ENCODE measurements at places on chromosomes 5 and 9.

DNA sequence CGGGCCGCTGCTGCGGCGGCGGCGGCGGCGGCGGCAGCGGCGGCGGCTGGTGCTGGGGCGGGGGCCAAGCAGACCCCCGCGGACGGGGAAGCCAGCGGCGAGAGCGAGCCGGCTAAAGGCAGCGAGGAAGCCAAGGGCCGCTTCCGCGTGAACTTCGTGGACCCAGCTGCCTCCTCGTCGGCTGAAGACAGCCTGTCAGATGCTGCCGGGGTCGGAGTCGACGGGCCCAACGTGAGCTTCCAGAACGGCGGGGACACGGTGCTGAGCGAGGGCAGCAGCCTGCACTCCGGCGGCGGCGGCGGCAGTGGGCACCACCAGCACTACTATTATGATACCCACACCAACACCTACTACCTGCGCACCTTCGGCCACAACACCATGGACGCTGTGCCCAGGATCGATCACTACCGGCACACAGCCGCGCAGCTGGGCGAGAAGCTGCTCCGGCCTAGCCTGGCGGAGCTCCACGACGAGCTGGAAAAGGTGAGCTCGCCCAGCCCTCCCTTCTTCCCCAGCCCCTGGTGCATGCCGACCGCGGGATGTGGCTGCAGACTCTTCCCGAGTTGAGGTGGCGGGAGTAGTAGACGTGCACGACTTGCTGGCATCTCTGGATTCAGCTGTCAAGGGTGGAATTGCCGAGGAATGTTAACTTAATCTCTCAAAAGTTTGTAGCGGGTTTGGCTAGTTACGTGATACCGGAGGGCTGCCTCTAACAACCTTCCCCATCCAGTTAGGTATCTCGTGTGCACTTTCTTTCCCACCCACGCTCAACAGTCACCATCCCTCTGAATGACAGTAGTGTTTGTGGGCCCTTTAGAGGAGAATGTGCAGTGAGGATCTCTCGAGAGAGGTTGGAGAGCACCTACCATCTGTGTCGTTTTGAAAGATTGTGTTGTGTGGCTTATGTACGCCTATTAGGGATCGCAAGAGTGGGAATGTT, 932 bp downstream of the SLC12A2 start:
- no peak for DNase-seq

- DNase-seq, result no peak
These were observed 71.6 kb downstream of the LRRC70 start for GRCh38 chr5:62650197-62650596.

- no peak for DNase-seq
These were observed 4.2 kb upstream of the PTGES start for GRCh38 chr9:129757045-129757444.

DNA sequence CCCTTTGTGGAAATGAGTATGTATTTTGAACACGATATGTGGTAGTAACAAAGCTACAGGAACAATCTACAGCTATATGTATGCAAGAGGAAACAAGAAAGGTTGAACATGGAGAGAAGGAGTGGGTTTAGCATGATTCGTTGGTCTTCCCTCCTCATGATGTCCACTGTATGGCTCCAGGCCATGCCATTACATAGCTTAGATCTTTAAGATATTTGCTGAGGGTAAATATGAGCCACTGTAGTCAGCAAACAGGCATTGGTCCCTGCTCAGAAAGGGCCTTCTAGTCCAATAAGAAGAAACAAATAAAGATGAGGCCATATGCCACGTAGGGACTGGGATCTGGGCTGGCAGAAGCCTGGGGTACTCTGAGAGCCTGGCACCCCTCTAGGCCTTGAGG, 543.2 kb upstream of the SGCD start:
- DNase-seq, result no peak

DNA sequence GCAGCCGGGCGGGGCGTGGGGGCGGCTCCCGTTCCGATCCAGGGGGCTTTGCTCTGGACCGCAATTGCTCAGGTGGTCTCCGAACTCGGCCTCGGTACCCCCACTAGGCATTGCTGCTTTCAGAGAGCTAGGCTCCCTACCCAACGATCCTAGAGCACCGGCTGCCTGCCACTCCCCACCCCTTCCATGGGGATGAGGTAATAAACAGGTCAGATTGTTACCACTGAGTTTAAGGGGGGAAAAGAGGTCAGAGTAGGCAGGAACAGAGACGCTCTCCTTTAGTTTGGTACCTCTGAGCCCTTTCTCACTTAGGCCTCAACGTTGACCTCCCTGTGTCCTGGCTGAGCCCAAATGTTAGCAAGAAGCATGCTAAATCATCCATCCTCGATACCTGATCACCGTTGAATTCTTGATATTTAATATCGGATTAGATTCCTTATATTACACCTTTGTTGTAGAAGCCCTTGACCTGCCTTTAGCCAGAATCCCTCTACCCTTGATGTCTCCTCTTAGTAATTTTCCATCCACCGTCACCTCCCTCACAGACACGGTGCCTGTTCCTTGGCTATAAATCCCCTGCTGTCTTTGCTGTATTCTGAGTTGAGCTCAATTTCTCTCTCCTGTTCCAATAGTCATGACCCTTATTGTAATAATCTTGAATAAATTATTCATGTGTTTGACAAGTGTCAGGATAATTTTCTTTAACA, 588 bp upstream of the PLPP1 start:
- no peak for DNase-seq

DNA sequence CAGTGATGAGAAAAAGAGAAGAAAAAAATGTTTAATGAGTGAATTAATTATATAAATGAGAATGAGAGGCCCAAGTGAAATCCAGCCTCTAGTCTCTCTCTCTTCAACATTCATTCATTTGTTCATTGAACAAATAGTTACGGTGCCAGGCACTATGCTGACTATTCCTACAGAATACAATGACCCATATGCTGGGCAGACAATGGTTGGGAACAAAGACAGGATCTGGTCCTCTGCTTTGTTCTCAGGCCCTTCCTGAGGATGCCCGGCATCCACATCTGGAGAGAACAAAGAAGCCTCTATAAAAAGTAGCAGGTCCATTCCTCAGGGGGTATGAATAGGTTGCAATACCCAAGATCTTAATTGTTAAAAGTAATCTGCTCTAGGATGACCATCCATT, 6.9 kb downstream of the ADAM19 start:
- DNase-seq, result no peak

DNA sequence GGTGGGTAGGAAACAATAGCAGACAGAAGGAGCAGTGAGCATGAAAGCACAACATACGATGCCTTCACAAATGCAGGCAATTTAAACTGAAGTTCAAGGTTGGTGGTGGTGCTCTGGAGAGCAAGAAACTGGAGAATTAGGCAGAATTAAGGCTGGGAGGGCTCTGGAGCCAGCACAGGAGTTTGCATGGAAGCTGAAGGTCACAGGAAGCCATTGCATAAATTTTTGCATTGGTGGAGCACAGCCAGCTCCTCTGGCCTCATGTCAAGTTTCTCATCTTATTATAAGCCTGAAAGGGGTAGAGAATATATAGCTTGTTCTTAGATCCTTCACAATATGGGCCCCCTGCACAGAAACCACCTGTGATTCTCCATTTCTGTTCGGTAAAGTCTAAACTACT, 207.4 kb downstream of the PAPPA start:
- DNase-seq, result no peak

Measured in amniotic stem cell (primary cell).